ENCODE measurements at places on chromosomes 4 and X.

GRCh38 chrX:18542131-18542530, 116.7 kb downstream of the CDKL5 start:
- DNase-seq = no peak

DNA sequence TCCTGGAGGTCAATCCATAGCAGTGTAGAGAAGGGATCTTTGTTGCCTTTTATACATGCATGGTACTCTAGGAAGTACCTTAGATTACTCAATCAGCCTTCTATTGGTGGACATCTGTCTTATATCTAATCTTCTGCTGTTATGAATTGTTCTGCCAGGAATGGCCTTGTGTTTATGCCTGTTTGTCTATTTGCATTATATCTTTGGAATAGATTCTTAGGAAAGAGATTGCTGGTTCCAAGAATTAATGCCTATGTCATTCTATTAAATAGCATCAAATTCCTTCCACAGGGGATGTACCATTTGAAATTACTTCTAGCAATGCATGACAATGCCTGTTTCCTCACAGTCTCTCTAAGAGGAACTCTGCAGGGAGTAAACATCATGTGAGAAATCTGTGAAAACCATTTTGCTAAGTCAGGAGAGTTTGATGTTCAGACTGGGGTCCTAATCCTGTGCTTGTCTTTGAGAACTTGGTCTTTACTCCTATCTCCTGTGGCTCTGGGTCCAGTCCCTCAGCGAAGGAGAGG, 42.5 kb downstream of the BEX3 start:
- DNase-seq = peak; percentile 16

- DNase-seq = peak; percentile 73
Measured at GRCh38 chr4:48315728-48316630, 25.4 kb upstream of the SLAIN2 start.

- DNase-seq = no peak
Measured at GRCh38 chrX:57905141-57905540, 5.1 kb downstream of the ZXDA start.

DNA sequence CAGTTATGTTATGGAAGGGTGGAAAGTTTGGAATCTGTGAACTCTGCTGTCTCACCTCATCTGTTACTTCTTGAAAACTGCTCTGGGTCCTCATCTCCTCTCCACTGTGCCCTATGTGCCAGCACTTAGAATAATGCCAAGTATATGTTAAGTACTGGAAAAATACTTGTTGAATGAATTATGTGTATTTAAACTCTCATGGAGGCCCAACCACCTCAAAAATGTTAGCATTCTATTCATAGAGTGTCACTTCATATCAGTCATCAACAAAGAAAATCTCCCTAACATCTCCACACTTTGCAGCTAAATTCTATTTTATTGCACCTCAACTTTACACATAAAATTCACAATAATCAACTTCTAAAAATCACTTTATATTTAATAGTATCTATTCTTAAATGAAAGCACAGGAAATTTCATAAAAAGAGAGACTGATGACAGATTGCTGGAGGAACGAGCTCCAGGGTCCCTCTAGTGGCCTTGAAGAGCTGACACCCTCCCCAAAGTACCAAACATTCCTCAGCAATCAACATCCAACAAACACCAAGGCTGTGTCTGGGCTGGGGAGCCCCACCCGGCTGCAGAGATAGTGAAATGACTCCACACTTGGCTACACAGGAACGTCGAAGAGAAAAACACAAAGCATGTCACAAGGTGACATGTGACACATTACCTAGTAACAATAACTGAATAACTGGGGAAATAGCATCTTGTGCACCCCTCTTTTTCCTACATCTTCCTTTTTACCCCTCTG, 45.8 kb downstream of the SLC39A8 start:
- DNase-seq = peak; percentile 61

DNA sequence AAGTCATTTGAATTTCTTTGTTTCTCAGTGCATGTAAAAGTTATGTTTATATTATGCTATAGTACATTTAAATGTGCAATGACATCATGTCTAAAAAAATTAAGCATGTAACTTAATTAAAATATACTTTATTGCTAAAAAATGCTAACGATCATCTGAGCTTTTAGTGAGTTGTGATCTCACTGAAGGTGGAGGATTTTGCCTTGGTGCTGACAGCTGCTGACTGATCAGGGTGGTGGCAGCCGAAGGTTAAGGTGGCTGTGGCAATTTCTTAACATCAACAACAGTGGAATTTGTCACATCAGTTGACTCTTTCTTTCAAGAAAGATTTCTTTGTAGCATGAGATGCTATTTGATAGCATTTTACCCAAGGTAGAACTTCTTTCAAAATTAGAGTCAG, 6.6 kb downstream of the ANAPC4 start:
- DNase-seq = no peak

DNA sequence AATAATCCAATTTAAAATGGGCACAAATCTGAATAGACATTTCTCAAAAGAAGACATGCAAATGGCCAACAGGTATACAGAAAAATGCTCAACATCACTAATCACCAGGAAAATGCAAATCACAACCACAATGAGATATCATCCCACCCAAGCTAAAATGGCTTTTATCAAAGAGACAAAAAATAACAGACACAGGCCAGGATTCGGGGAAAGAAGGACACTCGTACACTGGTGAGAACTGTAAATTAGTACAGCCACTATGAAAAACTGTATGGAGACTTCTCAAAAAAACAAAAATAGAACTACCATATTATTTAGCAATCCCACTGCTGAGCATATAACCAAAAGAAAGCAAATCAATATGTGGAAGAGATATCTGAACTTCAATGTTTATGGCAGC, 8.5 kb downstream of the SPP1 start:
- no peak for DNase-seq

- peak; percentile 13 for DNase-seq
Measured at GRCh38 chrX:41303013-41303412, 30.9 kb upstream of the DDX3X start.

DNA sequence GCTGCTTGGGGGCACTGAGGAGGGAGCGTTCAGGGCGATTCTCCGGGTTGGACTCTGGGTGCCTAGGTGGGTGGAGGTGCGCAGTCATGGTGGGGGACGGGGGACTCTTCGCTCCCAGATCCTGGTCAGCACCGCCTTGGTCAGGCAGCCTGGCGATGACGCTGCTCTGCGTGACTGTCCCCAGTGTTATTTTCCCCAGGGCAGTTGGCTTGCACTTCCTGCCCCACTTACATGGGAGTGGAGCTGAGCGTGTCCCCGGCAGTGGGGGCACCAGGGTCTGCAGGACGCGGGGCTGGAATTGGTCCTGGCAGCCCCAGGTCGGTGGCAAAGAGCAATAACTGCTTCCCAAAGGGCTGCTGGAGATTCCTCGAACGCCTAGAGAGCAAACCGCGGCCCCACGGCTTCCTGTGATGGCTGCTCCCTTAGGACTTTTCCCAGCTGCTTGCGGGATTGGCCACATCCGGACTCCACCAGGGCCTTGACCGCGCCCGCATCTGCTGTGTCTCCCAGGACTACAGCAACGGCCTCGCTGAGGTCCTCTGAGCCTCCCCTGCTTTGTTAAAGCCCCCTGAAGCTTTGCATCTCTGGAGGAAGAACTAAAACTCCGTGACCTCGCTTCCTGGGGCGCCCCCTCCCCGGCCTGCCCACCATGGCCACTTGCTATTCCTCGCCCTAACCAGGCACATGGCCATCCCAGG, 35.3 kb upstream of the GPR78 start:
- peak; percentile 24 for DNase-seq

DNA sequence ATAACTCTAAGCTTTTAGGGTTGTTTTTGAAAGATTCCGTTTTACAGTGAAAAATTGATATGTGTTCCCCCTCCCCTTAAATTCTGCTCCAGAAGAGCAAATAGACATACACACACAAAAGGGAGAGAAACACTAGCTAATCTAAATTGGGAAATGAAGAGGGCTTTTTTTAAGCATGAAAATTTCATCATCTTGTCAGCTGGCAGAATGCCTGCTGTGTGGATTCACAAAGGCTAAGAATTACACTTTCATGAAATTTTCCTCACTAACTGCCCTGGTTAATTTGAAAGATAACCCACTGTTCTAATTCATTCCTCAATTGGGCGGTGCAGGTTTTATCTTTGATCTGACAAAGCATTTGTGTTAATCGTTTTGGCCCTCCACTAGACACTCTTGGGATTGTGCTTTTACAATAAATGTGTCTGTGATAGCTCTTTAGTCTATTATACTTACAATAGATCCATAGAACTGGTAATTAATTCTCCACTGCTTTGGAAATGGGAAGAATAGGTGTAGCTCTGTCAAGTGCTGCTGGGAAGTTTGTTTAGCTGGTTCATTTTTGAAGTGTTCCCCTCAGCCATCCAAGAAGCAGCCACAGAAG, 152.9 kb downstream of the POLA1 start:
- peak; percentile 55 for DNase-seq

GRCh38 chr4:37685823-37686372, 278 bp downstream of the RELL1 start:
- peak; percentile 43 for DNase-seq

- DNase-seq = peak; percentile 34
Measured at GRCh38 chr4:2417765-2418649, at the start of gene ZFYVE28. TSS of gene ZFYVE28 (minus strand) at chr4:2418645. CDS start at chr4:2418323, 322 bp downstream.

- peak; percentile 3 for DNase-seq
Measured at GRCh38 chrX:110852180-110852579, 56.6 kb upstream of the CHRDL1 start.

GRCh38 chrX:153947009-153947769, 2.7 kb upstream of the RENBP start:
- DNase-seq = peak; percentile 68

DNA sequence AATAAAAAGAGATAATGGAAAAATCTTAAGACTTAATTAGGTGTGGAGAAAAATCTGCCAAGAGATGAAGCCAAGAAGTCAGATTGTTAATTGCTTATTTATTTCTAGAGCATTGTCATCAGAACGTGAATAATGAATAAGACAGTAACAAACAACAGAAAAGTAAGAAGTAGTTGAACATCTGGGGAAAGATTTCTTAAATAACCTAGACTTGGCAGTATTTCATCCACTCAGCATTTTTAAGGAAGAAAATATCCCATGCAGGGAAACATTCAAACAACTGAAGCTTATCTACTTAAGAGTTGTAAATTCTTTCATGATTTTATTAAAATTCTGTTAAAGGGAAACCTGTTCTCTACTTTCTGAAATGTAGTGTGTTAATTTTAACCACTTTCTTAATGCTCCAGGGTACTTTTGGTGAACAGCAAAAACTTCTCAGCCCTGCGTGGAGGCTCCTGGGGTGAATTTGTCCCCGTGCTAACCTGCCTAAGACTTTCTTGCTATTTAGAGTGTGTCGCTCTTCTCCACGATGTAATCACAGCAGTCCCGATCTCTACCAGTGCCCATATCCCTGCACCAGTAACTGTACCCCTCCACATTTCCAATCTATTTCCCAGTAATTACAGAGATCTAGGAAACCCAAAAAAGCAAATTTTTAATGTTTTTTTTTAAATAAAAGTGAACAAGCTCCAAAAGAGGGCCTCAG, 124.6 kb downstream of the CORIN start:
- DNase-seq = no peak

DNA sequence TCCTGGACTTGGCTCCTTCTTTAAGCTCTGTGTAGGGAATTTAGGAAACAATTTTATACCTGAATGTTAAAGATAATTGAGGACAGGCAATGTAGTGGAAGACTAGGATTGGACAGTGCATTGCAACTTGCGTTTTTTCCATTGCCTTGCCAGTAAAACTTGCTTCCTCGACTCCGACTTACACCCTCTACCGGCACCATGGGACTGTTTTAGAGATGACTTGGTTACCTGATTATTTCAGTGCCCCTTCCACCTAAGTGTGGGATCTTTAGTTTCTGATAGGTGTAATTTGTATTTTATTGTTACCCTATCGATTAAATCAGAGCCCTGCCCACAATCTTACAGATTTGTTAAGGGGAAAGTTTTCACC, 1.2 kb downstream of the PRPS1 start:
- DNase-seq = peak; percentile 37

DNA sequence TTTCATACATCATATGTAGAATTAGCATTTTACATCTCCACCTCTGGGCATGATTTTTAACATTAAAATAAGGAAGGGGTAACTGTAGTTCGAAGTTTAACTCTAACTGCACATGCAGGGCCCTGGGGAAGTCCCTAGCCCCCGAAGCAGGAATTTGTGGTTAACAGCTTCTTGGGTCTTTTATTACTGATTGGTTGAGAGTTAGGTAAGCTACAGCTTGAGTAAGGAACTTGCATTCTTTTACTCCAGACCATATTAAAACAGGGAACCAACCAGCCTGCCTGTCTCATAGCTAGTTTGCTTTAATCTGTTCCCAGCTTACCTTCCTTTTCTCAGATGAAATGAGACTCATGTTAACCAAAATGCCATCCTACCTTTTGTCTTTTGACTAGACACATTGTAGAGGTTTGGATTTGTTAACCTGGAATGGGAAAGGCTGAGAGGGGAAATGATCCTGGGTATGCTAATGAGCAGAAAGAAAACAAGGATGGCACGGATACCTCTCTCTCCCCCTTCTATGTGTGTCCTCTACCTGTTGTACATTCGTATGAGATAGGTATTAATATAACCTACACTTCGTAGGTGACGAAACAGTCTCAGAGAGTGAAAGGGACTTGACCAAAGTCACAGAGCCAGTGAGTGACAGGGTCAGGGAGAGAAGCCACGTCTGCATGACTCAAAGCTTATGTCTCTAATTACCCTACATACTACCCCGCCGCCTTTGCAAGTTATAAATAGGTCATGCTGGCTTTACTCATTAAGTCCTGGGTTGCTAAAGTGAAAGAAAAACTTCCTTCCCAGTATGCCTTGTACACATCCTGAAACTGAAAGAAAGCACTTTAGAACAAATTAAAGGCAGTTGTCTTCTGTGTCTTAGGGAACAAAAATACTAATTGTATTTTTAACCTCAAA, 119.5 kb upstream of the AFF2 start:
- peak; percentile 21 for DNase-seq

DNA sequence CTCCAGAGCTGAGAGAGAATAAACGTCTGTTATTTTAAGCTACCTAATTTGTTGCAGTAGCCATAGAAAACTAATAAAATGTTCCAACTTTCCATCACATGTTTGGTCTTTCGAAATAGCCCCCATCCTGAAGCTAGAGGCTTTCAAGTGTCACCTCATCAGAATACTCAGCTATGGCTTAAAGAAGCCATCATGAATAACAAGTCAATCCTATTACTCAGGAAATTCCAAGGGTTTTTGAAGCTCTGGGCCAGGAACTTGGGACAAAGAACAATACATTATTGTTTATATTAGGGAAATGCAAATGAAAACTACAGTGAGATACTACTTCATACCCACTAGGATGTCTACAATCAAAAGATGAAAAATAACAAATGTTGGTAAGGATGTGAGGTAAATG, 42.2 kb downstream of the TBCK start:
- peak; percentile 52 for DNase-seq
